ENCODE measurements at places on chromosomes 2 and 18.
A peak's percentile ranks its signal among the peaks of the same experiment; 100 is the strongest.

DNA sequence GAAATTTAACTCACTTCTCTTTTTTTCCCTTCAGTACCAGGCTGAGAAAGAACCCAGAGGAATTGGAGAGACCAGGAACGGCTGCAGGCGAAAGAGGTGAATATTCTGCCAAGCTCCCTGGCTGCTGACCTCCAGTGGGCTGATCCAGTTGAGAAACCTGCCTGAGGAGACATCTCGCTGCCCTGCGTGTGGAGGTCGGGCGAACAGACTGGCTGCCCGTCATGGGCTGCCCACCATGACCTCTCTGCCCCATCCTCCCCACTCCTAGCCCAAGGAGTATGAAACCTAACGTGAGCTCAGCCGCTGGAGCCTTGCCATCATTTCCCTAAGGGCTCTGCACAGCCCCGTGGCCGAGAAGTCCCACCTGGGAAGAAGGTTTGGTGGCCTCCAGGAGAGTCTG is 148.8 kb upstream of the SALL3 start:
- no peak for DNase-seq

DNA sequence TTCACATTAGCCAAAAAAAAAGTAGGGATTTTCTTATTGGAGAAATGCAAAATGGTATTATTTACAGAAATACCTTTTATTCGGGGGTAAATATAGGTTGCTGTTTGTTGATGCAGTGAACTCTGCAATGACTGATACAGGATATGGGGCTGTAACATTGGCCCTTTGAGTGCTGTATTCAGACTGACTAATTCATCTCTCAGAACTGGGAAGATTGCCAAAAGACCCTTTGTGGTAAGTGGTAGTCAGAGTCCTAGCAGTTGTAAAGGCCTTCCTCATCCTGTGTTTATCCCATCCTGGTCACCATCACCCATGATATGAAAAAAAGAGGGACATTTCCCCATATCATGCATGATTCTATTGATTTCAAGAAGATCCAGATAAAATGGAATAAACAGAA is 14.0 kb upstream of the DCC start:
- DNase-seq = no peak

GRCh38 chr2:67159929-67160328 is 237.2 kb upstream of the ETAA1 start:
- no peak for DNase-seq

GRCh38 chr18:48815581-48816324 is 135.0 kb downstream of the SMAD7 start:
- DNase-seq = no peak

DNA sequence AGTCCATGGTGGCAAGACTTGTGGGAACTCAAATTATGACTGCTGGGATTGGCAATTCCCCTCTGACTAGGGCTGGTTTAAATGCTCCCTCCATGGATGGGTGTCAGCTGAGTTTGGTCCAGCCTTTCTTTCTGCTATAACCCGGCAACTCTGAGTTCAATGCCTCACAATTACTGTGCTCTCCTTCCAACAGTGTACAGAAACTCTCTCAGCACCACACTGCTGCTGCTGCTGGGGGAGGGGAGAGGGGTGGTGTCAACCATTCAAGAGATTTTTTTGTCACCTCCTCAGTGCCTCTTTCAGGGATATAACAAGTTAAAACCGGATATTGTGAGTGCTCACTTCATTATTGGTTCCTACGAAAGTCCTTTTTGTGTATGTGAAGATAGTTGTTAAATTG is 830.3 kb upstream of the NXPH2 start:
- no peak for DNase-seq

- no peak for DNase-seq
Observed at GRCh38 chr2:25358836-25359235, 17.1 kb upstream of the DNMT3A start.

DNA sequence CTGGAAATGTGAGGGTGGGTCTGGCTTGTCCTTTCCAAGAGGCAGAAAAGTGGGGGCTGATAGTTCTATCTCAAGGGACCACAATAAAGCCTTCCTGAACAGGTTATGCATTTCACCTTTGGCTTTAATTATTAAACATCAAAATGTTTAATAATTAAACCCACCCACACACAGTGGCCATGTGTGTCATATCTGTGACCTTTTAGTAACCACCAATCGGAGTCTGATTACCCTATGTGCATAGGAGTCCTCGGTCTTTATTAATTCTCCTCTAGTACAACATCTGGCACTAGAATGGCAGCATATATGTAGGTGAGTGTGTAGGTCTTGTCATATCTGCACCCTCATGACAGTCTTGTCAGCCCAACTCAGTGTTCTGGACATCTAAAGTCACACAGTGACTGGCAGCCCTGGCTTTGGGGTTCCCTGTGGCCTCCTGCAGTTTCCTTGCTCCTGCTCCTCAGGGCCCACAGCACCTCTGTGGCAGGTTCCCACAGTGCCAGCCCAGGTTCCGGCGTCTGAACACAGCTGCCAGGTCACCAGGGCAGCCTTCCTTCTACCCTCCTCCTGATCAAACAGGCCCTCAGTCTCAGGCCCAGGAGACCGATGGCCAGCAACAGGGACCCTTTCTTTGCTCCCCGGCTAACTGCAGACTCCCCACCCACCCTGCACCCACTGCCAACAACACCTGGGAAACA is 100.9 kb downstream of the MTCL1 start:
- no peak for DNase-seq

DNA sequence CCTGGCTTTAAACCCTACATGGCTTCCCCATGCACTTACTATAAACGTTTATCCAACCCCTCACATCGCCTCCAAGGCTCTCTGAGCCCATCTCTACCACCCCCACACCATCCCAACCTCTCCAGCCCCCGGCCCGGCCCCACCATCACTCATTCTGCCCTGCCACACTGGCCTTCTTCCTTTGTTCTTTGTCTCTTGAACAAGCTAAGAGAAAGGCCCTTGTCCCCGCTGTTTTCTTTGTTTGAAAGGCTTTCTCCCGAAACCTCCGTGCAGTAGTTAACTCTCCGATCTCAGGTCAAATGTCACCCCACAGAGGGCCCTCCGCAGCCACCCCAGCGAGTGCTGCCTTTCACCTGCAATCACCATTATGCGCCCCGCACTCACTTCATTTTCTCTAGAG is 100.4 kb downstream of the AFF3 start:
- DNase-seq = no peak

DNA sequence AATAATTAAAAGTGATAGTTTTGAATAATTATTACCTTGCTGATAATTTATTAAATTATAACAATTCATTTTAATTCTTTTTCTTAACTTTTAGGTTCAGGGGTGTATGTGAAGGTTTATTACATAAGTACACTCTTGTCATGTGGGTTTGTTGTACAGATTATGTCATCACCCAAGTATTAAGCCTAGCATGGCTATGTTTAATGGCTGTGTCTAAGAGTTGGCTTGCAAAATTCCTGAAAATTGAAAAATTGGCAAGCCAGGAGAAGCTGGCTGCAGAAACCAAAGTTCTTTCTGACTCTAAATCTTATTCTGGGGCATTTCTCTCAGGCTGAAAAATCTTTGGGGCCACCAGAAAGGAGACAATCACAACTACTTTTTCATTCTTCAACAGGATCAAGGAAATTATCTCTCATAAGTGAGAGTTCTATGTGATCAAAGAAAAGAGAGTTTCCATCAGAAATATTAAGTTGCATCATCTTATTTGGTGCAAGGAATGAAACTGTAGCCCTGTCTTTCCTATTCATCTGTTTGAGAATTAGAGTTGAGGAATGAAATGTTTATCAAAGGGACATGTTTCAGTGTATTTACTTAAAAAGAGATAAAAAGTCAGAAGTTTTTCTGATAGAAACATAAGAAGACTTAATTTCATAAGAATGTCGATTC is 412.1 kb upstream of the CDH2 start:
- DNase-seq = no peak

- no peak for DNase-seq
Observed at GRCh38 chr2:44566059-44566458, 204.3 kb downstream of the CAMKMT start.

DNA sequence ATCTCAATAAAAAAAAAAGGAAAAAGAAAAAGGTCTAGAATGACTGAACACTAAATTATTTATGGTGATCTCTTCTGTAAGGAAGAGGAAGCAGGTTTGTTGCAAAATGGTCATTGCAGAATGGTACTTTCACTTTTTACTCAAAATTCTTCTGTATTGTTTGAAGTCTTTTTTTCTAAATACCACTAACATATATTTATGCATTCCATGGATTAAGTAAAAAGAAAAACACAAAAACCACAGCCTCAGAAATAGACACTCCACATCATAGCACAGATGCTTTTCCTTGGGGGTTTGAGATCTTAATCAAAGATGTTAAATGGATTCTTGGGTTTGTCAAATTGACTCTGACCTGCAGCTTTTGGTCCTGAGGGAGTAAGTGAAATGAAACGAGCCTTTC is 47.4 kb downstream of the RHOB start:
- no peak for DNase-seq

GRCh38 chr2:14120376-14120775 is 512.1 kb upstream of the LRATD1 start:
- no peak for DNase-seq

- DNase-seq = no peak
Observed at GRCh38 chr2:215848698-215849097, 164.7 kb downstream of the MREG start.

DNA sequence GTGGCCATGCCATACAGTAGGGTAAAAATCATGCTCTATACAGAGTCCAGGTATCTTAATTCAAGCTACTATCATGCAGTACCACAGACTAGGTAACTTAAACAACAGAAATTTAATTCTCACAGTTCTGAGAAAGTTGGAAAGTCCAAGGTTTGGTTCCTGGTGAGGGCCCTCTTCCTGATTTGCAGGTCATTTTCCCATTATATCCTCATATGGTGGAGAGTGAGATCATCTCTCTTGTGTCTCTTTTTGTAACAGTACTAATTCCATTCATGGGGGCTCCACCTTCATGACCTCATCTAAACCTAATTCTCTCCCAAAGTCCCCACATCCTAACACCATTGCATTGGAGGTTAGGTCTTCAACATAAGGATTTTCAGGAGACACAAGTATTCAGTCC is 335.0 kb upstream of the ACVR2A start:
- DNase-seq = no peak

DNA sequence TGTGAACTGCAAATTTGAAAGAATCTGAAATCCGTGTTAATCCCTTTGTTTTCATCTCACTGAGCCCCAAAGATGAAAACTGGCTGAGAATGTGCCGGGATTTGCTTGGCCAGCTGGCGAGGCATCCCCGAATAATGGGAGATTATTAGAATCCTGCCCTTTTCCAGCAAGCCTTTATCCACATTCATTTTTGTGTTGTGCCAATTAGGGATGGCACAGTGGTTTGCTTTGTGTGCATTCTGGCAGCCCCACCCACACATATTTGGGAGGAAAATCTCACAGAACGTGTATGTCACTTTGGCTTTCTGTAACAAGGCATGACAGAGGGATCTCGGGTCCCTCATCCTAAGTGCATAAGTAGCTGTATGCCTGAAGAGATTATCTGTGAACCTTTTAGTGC is 405.8 kb upstream of the FAM98A start:
- no peak for DNase-seq

- peak; percentile 22 for DNase-seq
Observed at GRCh38 chr2:177328056-177328455, 63.5 kb upstream of the NFE2L2 start.

DNA sequence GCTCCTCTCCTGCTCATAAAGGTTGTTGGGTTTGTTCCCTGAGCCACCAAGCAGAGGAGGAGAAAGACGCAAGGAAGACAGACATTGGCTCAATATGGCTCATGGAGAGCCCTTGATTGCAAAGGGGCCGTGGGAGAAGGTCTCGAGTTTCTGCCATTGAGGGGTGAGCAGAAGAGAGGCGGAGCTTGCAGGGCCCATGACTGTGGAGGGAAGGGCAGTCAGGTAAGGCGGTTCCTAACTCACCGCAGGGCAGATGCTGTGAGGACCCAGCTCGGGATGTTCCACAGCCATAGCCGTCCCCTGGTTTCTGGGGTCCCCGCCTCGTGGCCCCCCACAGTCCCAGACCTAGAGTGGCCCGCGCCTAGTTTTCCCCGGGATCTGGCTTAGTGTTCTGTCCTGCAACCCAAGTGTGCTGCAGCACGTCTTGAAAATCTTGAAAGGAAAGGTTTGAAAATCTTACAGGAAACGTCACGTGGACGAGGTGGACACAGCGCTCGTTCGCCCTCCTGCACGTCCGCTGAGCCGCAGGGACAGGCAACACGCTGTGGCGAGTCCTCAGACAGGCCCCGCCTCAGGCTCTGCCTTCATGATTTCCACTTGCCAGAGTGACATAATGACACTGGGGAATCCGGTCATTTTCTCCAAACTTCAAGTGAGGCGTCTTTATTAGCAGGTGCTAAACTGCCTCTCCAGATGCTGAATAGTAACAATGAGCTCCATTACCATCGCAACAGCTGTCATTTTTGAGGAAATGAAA is 105.5 kb upstream of the HDAC4 start:
- DNase-seq = no peak

DNA sequence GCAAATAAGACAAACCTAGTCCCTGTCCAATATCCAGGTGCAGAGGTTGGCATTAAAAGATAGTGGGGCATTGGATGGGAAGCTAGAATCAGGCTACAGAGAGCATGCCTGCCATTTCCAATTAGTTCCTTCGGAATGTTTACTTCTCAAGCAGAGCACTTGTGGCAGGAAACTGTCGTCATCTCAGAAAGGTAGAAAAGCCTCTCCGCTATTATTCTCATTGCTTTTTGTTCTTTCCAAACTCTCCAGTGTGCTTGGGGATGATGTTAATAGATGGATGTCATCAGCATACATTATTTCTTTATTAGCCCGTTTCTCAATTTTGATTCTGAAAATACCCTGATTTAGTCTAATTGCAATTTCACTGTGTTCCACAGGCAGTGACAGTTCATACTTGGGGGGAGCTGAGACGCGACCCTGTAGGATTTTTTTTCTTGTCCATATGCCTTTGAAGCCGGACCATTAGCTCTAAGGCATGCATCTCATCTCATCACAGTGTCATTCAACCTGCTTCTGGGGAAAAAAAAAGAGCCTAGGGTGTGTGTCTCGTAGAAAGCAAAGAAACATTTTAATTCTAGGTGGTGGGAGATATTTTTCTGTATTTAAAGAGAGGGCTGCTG is 7.7 kb downstream of the ASB18 start:
- DNase-seq = no peak

GRCh38 chr2:55134316-55134706 is 84.1 kb upstream of the RTN4 start:
- DNase-seq = no peak

DNA sequence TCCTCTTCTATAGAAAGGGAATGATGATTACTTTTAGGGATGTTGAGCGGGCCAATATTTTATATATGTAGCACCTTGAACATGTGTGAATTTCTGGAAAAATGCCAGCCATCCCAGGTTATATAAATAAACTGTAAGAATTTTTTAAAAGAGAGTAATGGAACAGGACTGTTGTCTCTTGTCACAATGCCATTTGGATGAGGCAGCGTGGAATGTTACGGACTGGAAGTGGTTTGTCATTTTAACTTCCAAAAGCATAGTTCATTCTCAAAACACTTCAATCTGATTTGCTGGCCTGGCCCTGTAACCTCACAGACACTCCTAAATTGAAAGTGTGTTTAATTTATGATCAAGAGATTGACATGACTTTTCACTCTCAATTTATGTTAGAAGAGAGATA is 70.8 kb downstream of the TPGS2 start:
- no peak for DNase-seq

- DNase-seq = no peak
Observed at GRCh38 chr18:67151366-67151765, 365.2 kb downstream of the DSEL start.

GRCh38 chr2:172196768-172197431 is 94.2 kb upstream of the DLX2 start:
- DNase-seq = no peak

- DNase-seq = no peak
Observed at GRCh38 chr2:169072163-169072925, 3.0 kb downstream of the DHRS9 start.
